ENCODE measurements at places on chromosomes 4 and X.

DNA sequence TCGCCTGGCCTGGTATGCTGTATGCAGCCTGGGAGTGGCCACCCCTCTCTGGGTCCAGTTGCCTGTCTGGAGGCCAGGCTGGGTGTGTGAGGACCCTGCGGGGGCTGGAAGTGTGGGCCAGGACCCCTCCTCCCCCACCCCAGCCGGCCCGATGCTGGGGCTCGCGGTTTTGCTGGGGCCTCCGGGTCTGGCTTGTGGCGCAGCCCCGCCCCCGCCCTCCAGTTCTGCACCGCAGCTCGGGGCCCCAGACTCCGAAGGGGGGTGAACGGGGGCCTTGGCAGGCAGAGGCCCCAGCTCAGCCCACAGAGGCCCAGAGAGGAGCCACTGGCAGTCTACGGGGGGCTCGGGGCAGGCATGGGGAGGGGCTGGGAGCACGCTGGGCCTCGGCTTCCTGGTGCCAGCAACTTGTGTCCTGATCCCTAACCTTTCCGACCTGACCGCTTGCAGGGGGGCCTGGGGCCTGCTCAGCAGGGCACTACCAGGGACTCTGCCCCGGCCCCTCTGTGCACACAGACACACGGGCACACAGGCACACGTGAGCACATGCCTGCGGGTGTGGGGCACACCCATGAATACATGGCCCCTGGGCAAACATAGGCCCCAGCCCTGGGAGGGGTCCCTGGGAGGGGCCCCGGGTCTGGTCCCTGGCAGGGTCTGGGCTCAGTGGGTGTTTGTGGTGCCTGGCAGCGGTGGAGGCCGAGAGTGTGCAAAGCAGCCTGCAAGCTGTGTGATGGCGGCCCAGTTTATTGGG lies 21.4 kb upstream of the FGFR3 start:
- DNase-seq = no peak

DNA sequence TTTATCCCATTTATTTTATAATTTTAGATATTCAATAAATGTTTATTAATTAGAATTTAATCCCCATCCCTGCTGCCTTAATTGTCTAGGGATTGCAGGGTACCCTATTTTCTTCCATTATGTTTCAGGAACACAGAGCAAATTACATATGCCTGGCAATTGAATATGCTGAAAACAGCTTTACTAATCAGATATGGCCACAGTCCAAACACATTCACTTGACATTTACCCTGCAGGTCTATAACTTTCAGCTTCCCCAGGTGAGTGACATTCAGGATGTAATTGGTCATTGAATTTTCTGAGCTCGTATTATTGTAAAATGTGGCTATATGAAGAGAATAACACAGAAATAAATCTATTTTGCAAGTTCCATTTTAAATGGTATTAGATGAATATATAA lies 218.7 kb upstream of the NDST4 start:
- no peak for DNase-seq

DNA sequence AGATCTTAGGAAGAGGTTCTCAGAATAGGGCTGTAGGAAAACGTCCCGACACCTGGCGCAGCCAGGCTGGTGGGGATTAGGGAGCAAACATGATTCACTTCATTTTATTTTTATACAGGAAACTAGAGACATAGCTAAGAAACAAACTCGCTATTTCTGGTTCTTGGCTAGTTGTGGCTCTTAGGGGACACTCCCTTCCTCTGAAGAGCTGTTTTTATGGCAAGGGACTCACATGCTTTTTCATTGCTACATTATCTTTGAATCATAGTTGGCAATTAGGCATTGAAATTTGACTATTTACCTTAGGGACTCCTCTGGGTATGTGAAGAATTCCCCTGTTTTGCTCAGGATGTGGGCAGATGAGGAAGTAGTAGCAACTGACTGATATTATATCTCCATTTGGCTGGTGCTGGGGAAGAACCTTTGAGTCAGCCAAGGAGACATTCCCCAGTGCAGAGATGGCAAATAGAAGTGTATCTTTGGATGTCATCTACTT lies 174.5 kb downstream of the SMIM20 start:
- DNase-seq = no peak

GRCh38 chr4:110633358-110634341 lies 10.8 kb upstream of the PITX2 start:
- DNase-seq = no peak

- DNase-seq = no peak
These were observed 260.2 kb downstream of the UNC5C start for GRCh38 chr4:95288552-95288951.

- no peak for DNase-seq
These were observed 31.1 kb upstream of the WDR17 start for GRCh38 chr4:176034499-176034898.

GRCh38 chr4:123312116-123312515 lies 84.5 kb upstream of the SPRY1 start:
- no peak for DNase-seq
